CD4-positive, alpha-beta T cell treated with Interleukin-4 for 1 hour (primary cell): ENCODE measurements at places on chromosomes 16 and 17.

DNA sequence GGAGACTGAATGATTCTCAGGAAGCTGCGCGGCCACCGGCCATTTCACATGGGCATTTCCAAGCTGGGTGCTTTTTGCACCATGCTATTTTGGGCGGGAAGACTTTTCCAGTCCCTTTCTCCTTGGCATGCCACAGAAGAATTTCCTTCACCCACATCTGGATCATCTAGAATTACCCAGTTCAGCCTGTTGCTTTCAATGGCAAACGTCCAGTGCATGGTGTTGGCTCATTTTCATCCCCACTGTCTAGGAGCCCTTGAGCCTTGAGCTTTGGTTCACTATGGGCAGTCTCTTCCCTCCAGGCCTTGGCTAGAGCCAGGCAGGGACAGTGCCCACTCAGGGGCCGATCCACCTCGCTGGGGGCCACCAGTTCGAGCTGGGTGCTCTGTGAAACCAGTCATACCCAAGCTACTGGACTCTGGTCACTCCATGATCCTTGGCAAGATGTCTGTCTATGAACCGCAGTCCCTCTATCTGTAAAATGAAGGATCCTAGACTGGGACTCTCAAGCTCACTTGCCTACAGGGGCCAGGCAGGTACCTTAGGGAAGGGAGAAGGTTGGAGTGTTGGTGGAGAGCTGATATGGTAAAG, 71.1 kb downstream of the CYLD start:
- DNase-seq: no peak

- DNase-seq: no peak
Measured at GRCh38 chr16:34078691-34079090, 619.3 kb downstream of the TP53TG3F start.

DNA sequence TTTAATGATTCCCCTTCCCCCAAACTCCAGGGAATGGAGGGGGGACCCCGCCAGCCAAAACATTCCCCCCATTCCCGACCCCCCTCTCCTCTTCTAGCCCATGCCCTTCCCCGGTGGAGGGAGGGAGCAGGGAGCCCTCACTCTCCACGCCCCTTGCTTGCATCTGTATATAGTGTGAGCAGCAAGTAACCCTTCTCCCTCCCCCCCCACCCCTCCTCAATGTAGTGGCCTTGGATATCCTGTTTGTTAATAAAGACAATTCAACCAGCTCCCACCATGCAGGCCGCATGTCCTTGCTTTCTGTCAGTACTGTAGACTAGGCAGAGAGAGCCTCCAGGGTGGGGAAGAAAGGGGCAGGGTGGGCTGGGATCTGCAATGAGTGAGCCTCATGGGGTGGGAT, 1.6 kb upstream of the C17orf107 start:
- no peak for DNase-seq

DNA sequence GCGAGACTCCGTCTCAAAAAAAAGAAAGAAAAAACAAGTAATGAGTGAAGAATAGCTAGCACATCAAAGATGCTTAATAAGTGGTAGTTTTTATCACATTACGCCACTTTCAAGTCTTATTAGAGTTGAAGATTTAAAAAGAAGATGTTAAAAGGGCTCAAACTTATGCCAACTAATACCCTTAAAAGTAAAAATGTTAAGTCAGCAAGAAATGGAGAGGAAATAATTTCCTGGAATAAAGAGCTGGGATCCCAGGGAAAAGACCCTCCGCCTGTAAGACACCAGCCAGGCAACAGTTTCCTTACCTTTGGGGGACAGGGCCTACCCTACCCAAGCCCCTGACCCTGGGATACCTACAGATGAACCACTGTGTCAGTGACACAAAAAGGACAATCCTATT, 3.6 kb downstream of the XPO6 start:
- DNase-seq: no peak

DNA sequence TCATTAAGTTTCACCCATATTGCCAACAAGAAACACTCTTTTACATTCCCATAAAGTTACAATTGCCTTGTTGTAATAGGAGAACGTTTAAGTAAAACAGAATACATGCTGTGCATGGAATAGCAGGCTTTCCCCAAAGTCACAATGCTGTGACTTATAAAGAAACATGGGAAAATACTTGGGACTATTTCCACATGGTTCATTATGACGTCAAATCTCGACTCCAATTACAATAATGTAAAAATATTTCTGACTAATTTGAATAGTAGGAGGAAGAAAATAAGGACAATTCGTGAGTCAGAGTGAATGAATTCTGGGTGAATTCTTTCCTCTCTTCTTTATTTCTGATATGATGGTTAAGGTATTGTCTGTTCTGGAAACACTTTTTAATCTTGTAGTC, 52.8 kb downstream of the CDH11 start:
- no peak for DNase-seq

DNA sequence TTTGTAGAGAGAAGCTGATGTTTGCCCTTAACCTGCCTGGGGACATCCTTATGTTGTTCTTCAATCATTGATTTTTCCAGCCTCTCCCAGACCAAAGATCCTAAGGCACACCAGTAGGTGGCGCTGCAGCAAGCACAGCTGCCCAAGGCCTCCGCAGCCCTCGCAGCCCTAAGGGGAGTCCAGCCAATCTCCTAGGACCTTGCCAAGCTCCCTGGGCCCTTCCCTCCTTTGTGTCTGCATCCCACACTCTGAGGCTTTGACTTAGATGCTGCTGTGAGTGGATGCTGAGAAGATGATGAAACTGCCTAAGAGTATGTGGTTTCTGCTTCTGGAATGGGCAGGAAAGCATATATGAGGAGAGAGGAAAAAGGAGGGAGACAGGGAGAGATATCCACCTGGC, 47.1 kb downstream of the SPACA3 start:
- no peak for DNase-seq

GRCh38 chr16:6309271-6309670, 1023.4 kb upstream of the RBFOX1 start:
- DNase-seq: no peak

DNA sequence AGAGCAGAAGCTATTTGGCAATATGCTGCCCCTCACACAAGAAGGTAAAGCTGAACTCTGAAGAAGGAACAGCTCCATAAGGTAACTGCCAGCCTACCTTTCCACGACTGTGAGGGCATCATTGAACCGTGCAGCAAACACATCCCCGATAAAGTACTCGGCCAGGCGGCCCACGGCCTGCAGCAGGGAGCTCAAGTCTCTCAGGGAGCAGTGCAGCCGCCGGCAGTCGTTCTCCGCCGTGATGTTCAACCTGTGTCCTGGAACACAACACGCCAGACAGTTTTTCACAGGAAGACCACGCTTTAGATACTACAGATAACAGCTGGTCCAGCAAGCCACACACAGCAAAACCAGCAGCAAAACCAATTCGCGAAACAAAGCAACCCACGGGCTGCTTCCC, 62.1 kb upstream of the GSG1L start:
- no peak for DNase-seq

DNA sequence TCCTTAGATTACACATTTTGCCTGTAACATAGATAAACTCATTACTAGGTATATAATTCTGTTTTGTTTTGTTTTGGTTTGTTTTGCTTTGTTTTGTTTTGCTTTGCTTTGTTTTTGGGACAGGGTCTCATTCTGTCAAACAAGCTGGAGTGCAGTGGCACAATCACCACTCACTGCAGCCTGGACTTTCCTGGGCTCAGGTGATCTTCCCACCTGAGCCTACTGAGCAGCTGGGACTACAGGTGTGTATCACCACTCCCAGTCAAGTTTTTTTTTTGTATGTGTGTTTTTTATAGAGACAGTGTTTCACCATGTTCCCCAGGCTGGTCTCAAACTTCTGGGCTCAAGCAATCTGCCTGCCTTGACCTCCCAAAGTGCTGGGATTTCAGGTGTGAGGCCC, 1.3 kb upstream of the CCL4L2 start:
- no peak for DNase-seq

- DNase-seq: no peak
Measured at GRCh38 chr17:75315541-75316243, 26.5 kb upstream of the SLC25A19 start.

GRCh38 chr16:23072769-23073549, 76.3 kb downstream of the USP31 start:
- DNase-seq: no peak

DNA sequence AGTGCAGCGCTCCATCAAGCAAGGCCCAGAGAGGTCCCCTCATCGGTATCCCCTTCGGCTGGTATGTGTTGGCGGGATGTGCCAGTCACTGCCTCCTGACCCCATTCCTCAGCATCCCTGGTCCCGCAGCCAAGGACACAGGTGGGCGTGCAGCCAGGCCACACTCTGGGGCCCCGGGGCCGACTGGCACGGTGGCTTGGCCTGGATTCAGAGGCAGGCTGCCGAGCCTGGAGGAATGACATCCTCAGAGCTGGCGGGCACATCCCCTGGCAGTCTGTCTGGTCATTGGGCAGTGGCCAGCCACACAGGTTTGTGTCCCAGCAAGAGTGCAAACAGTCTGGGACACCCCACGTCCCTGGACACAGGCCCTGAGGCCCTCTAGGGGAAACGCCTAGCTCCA, 111.1 kb downstream of the SDK2 start:
- no peak for DNase-seq

DNA sequence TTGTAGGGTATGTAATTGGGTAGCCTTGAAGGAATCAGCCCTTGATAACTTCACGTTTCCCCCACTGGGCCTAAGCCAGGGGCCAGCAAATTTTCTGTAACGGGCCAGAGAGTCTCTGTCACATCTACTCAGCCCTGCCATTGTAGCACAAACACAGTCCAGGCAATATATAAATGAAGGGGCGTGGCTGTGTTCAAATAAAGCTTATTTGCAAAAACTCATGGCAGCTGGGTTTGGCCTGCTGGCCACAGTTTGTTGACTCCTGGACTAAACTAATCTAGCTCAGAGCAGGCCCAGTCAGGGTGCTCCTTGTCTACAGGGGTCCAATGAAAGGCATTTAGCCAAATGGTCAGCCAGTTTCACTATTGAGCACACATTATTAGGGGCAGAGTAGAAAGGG, 141.6 kb downstream of the CCDC182 start:
- no peak for DNase-seq

GRCh38 chr17:29474297-29474696, 84.1 kb downstream of the TAOK1 start:
- DNase-seq: no peak

- no peak for DNase-seq
Measured at GRCh38 chr17:73759324-73759723, 115.1 kb upstream of the SDK2 start.

DNA sequence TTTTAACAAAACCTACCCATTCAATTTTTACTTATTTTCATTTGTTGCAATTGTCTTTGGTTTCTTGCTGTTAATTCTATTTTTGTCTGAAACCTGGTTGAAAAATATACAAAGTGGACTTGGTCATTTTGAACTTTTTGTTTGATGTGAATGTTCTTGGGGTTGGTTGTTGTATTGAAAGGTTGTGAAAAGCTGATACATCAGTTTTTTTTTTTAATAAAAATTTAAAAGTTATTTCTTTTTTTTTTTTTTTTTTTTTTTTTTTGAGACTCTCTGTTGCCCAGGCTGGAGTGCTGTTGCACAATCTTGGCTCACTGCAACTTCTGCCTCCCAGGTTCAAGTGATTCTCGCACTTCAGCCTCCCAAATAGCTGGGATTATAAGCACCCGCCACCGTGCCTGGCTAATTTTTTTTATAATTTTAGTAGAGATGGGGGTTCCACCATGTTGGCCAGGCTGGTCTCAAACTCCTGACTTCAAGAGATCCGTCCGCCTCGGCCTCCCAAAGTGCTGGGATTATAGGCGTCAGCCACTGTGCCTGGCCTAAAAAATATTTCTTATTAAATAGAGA, 28.9 kb downstream of the WIPF2 start:
- no peak for DNase-seq

- no peak for DNase-seq
Measured at GRCh38 chr16:27470567-27471431, 68.8 kb downstream of the IL21R start.

DNA sequence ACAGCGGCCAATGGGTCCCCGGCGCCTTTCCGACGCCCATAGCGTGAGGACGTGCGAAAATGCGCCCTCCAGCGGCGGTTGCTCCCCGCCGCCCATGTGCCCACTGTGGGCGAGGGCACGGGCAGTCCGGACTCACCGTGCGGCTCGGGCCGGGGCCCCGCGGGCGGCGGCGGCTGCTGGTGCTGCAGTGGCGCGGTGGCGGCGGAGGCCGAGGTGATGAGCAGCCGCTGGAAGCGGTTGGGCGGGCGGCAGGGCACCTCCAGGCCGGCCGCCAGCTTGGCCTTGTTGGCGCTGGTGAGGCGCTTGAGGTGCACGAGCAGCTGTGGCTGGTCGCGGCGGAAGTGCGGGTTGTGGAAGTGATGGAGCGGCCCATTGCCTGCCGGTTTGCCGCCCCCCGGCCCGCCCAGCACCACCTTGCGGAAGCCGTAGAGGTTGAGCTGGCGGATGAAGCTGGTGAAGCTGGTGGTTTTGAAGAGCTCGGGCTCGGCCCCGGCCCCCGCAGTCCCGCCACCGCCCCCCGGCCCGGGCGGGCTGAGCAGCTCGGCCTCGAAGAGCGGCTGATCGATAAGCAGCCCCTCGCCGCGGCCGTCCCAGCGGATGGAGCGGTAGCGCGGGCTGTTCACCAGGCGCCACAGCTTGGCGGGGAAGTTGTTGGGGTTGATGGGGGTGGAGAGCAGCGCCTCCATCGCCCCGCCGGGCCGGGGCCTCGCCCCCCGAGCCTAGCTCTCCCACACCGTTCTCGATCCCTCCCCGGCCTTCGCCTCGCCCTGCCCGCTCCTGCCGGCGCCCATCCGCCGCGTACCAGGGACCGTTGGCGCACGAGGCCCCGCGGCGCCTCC, at the start of gene HSF5:
Gene HSF5 (minus strand): TSS at position 820 of the 839 bp plus-strand sequence. CDS start 134 bp downstream, at position 686.
- peak; percentile 80 for DNase-seq

GRCh38 chr17:74161503-74161875, 42.0 kb upstream of the RPL38 start:
- DNase-seq: no peak

DNA sequence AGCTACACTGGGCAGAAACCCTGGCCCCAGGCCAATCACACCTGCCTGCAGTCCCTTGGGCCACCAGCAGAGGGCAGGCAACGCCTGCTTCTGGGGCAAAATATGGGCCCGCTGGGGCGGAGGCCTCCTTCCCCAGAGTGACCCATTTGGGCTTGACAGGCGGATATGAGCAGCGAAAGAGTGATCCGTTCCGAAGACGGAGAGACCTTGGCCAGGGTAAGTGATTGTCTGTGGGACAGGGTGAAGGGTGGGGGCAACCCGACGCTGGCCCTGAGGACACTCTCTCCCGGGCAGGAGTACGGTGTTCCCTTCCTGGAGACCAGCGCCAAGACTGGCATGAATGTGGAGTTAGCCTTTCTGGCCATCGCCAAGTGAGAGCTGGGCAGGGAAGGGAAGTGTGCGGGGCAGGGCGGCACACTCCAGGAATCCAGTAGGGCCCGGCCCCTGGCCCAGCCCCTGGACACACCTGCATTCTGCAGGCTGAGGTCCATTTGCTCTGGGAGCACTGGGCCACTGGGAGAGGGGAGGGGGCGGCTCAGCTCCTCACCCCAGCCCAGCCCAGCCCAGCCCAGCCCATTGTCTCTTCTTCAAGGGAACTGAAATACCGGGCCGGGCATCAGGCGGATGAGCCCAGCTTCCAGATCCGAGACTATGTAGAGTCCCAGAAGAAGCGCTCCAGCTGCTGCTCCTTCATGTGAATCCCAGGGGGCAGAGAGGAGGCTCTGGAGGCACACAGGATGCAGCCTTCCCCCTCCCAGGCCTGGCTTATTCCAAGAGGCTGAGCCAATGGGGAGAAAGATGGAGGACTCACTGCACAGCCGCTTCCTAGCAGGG, 3.5 kb upstream of the NHERF1 start:
- peak; percentile 84 for DNase-seq

- DNase-seq: peak; percentile 38
Measured at GRCh38 chr17:57956291-57957119, 1.3 kb upstream of the CUEDC1 start.

GRCh38 chr17:17928398-17929287, 43.6 kb downstream of the TOM1L2 start:
- no peak for DNase-seq
